HCT116 (cell line): ENCODE measurements at places on chromosomes 3 and 15.
A peak's percentile ranks its signal among the peaks of the same experiment; 100 is the strongest.

GRCh38 chr3:136916223-136916622, 41.6 kb upstream of the IL20RB start:
- DNase-seq, result no peak

DNA sequence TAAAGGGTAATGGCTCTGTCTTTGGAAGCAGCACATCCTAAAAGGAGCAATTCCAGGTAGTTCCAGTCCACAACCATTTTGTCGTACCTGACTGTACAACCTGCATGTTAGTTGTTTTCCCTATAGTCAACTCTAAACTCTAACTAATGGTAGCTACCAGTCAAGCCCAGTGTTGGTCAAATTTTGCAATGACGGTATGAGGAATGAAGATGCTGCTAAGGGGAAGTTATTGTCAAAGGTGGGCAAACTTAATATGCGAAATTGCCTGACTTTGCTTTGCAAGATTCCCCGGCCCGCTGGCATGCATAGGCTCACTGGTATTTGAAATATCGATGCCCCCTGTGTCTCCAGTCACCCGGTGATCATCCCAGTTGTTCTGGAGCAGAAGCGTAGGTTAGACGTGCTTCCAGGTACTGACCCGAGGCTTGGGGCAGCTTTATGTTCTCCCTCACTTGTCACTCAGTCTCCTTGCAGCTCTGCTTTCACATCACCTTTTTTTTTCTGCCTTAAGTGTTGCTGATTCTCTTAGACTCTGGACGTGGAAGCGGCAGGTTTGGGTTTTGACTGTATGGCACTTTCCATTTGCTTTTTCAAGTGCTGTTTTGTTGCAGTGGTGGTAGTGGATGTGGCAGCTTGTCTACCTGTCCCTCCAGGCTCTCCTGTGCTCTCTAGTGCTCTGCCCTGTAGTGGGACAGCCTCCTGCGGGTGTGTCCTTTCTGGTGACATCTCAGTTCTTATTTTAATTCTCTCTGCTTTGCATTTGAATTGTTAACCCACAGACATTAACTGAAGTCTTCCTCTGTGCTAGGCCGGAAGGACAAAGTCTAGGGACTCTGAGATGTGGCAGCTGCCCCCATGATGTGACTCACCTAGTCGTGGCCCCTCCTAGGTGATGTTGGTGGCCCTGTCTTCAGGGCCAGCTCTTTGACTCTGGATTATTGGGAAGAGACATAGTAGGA, 95.8 kb upstream of the UMPS start:
- DNase-seq, result no peak

DNA sequence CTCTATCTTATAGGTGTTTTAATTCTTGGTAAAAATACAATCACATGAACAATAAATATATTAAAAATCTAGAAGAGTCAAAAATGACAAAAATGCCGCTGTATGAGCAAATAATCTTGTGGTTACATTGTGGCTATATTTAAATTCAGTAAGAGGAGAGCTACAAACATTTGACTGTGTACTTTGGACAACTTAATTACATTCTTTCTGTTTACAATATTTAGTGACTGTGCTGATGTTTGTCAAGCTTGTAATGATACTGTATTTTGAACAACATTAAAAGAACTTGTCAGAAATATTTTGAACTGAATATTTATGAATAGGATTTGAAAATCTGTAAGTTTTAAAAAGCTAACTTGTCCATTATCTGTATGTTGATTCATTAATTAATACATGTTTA, 598.3 kb downstream of the SI start:
- no peak for DNase-seq

DNA sequence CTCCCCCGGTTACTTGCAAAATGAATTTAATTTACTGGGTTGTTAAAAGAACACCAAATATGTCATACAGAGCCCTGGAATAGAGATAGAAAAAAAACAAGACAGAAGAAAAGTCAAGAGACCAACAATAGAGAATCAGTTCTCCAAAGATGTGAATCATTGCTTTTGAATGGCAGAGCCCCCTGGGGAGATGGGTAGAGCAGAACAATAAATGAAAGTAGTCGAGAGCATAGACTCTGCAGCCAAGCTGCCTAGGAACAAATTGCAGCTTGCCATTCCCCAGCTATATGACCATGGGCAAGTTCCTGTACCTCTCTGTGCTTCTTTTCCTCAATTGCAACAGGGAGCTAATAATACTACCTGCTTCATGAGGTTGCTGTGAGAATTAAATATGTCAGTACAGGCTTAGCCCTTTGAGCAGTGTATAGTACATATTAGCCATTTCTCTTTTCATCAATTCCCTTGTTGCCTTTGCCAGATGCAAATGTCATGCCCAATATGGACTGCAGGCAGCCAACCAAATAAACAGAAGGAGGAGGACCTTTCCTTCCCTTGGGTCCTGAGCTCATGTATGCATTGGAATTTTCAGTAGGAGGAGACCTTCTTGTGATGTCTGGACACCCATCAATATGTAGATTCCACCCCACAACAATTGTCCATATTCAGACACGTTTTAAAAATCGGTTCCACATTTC, 25.0 kb upstream of the BFSP2 start:
- DNase-seq, result no peak

GRCh38 chr15:56794165-56794552, 60.9 kb upstream of the ZNF280D start:
- no peak for DNase-seq

GRCh38 chr3:17810759-17811158, 68.3 kb upstream of the TBC1D5 start:
- DNase-seq, result peak; percentile 13

DNA sequence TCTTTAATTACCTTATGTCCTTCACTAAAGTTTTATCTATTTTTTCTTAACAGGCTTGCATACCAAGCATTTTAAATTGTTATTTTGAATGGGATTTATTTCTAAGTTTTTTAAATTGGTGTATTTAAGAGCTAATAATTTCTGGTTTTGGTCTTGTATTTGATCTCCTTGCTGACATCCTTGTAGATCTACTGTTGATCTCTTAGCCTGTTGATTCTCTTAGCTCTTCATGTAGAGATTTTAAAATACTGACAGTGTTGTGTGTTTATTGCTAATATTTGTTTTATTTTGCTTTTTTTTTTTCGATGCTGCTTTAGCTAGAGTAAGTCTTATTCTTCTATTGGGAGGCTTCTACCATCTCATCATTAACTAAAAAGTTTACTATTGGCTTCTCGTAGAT, 65.5 kb downstream of the PLCL2 start:
- DNase-seq, result no peak

- no peak for DNase-seq
Measured at GRCh38 chr3:78906245-78906644, 861.6 kb downstream of the ROBO1 start.

DNA sequence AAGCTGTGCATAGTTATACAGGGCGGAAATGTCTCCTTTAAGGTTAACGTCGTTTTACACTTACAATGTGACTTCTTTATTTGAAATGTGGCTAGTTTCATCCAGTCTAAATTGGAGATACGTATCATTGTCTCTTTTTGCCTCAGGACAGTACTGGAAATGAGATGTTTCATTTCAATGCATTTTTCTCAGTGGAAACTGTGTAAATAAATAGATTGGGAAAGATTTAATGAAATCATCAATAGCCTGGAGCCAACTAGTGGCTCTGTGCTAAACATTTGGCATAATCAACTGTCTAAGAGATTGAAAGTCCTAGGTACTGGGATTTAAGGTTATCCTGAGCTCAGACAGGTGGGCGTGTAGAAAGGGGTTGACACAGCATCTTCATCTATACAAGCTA, 691.5 kb upstream of the CCDC54 start:
- DNase-seq, result no peak

- DNase-seq, result no peak
Measured at GRCh38 chr3:23203708-23204330, 692 bp downstream of the UBE2E2 start.

- no peak for DNase-seq
Measured at GRCh38 chr15:99120050-99120777, 15.3 kb downstream of the SYNM start.

DNA sequence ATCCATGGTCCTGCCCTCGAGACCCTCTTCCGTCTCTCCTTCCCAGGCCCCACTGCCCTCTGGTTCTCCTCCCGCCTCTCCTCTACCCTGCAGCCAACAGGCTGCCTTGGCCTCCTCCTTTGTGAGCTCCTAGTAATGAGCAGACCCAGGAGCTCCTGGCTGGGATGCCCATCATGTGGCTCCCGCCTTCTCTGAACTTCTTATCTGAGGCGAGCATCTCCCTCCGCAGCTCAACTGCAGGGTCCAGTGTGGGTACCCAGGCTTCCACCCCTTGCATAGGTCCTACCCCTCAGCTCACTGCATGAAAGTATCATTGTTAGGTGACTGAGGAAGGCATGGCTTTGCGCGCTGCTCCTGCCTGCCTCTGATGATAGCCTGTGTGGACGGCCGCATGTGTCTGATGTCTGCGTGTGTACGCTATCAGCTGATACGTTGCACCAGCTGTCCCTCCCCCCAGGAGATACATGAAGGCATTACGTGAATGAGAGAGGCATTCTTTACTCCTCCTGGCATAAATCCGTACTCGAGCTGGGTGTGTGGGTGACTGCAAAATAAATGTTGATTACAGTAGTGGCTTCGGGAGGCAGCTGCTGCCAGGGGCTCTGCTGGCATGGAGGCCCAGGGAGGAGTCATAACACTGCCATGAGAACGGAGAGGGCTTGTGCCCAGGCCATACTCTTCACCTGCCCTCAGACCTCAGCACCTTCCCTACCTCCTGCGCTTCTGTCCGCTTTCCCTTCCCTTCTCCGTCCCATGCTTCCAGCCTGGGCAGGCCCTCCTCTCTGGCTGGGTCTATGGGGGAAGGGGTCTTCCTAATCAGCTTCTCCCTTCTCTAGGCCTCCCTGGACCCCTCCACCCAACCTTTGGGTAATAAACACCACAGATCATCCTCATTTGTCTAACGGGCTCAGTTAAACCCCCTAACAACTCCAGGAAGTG, 48.8 kb downstream of the ZNF710 start:
- DNase-seq, result no peak

DNA sequence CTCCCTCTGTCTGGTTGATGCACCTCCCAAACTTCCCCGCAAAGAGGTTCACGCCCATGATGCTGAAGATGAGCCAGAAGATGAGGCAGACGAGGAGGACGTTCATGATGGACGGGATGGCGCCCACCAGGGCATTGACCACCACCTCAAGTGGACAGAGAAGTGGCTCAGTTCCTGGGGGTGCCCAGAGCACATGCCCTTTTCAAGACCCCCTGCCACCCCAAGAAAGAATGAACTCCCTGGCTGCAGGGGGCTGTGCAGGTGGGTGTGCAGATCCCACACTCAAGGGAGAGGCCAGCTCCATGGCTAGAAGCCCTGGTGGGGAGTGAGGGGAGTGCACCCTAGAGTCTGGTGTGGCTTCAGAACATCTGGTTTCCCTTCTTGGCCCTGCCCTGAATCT, 64.1 kb downstream of the EXOG start:
- no peak for DNase-seq

GRCh38 chr3:69105320-69105719, 17.1 kb downstream of the LMOD3 start:
- no peak for DNase-seq

DNA sequence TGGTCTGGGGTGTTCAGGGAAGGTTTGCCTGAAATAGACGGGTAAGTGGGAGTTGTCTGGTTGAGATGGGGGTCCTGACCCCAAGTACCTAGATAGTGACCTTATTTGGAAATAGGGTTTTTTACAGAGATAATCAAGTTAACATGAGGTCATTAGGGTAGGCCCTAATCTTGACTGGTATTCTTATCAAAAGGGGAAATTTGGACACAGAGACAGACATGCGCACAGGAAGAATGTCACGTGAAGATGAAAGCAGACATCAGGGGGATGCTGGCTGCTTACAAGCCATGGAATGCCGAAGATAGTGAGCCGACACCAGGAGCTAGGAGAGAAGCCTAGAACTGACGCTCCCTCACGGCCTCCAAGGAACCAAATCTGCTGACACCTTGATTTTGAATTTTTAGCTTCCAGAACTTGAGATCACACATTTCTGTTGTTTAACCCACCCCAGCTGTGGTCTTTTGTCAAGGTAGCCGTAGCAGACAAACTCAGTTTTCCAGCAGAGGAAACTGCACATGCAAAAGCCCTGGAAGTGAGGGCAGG, 17.1 kb downstream of the BHLHE40 start:
- no peak for DNase-seq

GRCh38 chr15:79206940-79207339, 75.6 kb upstream of the ANKRD34C start:
- DNase-seq, result no peak

DNA sequence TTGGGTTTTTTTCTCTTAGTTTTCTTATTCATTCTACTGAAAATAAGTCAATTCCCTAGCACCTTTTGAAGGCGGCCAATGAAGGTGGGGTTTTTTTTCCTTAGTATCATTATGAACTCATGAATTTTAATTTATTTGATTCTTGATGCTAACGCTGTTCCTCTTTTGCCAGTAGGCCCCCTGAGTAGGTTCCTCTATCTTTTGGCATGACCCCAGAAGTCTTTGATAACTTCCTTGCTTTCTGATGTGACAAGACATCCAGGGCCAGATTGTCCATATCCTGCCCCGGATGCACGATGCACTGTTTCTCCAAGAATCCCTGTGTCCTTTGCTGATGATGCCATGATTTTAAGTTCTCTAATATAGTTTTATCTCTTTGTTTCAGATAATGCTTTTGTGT, 20.6 kb downstream of the LRRK1 start:
- DNase-seq, result no peak

DNA sequence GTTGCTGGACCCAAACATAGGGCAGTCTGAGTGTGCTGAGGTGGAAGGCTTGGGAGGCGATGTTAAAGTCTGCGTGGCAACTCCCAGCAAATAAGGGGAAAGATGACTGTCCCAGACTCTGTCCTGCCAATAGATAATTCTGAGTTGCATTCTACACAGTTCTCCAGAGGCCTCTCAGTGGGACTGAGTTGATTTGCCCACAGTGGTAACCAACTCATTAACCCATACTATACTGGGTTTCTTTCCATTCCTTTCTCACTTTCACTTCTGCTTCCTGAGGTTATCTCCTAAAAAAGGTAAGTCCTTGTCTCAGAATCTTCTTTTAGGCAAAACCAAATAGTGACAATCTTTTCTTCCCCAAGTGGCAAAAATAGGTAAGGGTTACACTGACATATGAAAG, 549.9 kb upstream of the DPPA4 start:
- DNase-seq, result no peak
